H7 (cell line): ENCODE measurements at places on chromosomes 5 and 9.
A peak's percentile ranks its signal among the peaks of the same experiment; 100 is the strongest.

GRCh38 chr5:95375591-95375990, 15.6 kb upstream of the FAM81B start:
- DNase-seq, result no peak

DNA sequence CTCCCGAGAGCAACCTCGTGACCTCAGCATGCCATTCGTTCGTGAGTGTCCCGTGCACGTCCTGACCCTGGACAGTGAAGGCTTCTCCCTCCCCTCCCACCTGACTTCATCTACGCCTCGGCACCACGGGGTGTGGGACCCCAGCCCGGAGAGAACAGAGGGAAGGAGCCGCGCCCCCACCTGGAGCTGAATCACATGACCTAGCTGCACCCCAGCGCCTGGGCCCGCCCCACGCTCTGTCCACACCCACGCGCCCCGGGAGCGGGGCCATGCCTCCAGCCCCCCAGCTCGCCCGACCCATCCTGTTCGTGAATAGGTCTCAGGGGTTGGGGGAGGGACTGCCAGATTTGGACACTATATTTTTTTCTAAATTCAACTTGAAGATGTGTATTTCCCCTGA, 38.3 kb upstream of the FCN2 start:
- no peak for DNase-seq

DNA sequence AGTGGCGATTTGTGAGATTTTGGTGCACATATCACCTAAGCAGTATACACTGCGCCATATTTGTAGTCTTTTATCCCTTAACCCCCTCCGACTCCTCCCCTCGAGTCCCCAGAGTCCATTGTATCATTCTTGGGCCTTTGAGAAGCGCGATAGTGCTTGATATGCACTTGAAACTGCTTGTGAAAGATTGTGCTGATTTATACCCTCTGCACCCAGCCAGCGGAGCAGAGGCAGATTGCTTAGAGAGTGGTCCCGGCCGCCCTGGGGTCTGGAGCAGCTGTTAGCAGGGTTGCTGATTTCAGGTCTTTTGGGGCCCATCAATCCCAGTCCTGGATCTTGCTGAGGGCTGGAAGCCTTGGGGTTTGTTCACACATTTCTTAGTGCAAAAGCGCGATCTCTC, 13.0 kb upstream of the FAM240B start:
- DNase-seq, result no peak

DNA sequence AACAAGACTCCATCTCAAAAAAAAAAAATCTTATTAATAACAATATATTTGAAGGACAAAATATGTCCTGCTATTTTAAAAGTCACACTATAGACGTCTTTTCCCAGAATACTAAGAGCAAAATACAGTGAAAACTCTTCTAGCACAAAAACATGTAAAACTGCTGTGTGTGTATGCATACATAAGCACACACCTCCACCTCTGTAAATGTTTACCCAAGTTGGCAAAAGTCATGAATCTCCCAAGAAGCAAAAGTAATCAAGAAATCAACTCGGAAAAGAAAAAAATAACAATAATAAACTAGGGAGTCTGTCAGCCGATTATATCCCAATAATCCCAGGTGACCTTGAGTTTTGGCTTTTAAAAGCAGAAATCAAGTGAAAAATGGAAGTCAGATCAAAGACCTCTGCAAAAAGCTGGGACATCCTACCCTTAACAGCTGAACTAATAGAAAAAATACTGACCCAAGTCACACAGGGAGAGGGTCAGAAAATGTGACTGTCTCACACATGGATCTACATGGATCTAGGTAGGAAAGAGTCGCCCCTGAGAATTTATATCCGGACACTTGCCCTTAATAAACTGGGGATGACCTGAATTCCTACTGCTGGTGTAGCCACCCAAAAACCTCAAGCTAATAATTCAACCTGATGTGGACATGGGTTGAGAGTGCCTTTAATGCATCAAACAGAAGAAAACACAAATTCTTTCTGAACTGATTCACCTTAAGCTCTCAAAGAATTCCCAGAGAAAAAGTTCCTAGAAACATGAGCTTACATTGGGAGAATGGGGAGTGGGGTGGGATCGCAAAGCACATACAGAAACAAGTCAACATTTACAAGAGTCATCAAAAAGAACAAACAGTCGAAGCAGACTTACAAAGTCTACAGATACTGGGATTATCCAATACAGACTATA, 29.9 kb downstream of the LPAR1 start:
- DNase-seq, result no peak

GRCh38 chr9:70197216-70198044, 61.3 kb upstream of the SMC5 start:
- DNase-seq, result no peak

DNA sequence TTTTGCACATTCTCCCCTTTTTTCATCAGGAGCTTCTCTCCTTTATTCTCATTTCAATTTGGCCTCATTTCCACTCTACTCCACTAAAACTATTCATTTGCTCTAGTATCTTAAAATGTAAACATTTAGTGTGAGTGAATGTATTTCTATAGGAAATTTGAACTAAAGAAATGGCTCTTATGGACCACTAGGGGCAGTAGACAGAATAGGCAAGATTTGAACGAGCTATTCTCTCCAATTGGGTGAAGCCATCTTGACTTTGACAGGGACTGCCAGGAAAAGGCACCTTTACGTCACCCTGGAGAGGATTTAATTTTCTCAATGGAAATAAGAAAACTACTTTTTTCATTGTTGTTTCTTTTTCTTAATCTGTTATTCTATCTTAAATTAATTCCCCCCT, 666.3 kb downstream of the DNAH5 start:
- DNase-seq, result no peak

DNA sequence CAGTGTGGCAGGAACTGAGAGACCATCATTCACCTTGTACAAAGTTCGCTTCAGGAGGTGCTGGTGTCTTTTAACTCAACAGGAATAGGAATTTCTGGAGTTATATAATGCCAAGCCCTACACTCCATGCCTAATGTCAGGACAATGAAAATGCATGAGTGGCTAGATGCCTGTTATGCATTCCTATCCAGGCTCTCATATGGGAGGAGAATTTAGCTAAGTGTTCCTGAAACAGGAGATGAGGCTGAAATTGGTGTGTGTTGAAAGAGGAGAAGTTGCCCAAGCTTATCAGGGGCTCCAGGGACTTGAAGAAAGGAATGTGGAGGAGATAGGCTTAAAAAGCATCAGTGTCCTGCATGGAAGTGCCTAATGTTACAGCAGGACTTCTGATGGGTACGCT, 26.8 kb upstream of the PRUNE2 start:
- no peak for DNase-seq

- DNase-seq, result no peak
Measured at GRCh38 chr9:112719241-112719691, 1.3 kb upstream of the INIP start.

DNA sequence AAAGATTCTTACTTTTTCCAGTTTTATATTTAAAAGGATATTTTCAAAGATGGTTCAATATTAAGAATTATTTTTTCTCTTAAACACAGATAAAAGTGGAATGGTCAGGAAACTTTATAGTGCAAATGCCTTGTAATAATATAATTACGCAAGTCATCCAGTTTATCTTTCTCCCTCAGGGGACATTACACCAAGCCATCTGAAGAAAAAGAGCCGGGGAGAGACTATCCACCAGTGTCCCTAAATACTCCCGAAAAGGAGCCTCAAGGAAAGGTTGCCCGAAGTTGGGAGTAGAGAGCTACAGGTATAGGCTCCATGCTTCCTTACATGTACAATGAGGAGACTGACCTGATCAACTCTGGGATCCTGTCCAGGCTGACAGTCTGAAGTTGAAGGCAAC, 101.1 kb downstream of the SERINC5 start:
- no peak for DNase-seq

DNA sequence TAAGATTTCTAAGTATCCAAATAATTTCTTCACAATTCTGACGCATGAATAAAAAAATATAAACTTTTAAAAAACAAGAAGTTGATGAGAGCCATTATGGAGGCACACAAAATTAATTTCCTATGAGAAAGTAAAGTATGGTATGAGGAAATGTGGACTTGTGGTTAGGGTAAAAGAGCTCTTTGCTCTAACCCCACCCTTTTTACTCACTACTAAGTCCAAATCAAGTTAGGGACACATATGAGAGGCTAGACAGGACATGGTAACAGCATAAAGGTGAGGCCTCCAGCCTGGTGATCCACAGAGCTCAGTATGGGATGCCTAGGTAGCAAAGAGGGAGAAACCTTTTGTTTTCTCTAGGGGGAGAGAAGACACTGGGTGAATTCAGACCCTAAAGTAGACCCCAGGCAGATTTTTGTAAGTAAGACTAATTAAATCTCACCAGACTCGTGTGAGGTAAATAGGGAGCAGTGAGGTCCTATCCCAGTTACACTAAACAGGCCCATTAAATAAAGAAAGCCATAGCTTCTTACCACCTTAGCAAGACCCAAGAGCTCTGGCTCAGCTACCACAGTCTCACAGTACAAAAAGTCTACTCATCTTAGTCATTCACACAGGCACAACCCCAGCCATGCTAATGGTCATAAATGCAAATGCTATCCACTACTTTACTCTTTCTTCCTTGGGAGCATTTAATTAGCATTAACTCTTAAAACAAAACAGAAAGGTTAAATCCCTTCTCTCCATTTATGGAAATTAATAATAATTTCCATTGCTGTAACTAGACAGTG, 42.6 kb downstream of the MLLT3 start:
- DNase-seq, result no peak

DNA sequence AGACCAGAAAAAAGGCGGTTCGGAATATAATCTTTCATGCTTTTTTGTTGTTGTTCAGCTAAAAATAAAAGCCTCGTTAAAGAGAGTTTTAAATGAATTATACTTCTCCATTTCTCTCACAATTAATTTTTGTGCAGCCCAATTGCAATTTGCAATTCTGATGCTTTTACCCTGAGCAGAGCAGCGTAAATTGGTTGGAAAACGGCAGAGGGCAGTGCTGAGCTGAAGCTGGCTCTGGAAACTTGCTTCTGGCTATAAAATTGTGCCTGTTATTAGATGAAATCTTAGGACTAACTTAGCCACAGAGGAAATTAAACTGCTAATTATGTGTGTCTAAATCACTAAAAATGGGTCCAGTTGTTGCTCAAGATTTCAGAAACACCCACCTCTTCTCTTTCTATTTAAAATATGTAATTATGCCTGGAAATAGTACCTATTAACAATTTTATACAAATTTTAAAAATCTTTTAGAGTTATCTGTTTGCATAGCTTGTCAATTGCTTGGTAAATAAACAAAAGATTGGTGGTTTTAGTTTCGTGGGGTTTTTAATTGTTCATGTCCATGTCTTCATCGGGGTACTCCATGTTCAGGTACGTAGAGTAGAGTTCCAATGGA, 441.8 kb upstream of the TLE4 start:
- DNase-seq, result peak; percentile 12

DNA sequence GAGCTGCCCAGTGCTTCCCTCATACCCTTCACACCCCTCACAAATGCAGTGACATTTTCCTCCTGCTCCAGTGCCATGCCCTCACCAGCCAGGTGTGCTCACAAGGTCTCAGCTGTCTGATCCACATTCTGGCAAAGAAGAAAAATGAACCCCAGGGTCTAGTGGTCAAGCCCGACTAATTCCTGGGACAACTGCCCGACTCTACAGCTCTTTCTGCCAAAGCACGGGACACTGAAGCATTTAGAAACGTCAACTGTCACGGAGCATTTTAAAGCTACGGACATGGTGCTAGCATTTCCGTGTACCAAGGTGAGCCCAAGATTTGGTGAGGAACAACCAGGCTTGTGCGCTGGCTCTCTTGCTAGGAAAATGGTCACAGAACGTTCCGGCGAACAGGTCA, 56.8 kb upstream of the PHYKPL start:
- no peak for DNase-seq

DNA sequence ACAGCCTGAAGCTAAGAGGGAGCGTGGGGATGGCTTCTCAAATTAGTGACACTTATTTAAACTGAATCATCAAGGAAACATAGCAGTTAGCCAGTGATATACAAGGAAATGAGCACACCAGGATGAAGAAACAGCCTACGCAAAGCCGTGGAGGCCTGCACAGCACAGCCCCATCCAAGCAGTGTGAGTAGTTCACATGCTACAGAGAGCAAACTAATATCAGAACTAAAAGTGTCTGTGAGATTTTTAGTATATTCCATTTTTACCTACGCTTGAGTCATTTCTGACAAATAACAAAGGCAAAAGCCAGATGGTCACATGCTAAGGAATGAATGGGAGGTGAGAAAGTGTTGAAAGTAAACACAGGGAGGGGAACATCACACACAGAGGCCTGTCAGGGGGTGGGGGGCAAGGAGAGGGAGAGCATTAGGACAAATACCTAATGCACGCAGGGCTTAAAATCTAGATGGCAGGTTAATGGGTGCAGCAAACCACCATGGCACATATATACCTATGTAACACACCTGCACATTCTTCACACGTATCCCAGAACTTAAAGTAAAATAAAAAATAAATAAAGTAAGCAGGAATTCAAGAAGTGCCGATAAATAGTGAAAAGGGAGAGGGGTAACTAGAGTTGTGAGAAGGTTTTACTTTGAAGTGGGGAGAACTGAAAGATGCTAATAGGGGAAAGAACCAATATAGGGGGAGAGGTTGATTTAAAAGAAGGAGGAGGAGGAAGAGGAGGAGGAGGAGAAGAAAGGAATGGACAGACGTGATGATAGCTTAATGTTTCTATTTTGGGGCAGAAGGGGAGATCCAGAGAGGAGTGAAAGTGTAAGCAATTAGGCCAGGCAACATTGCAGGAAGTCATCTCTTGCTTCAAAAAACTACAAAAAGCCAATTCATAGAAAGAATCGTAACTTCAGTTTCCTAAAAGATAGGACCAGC, 100.9 kb upstream of the PTGER4 start:
- DNase-seq, result no peak

GRCh38 chr9:112605963-112606699, 111.8 kb downstream of the INIP start:
- no peak for DNase-seq

DNA sequence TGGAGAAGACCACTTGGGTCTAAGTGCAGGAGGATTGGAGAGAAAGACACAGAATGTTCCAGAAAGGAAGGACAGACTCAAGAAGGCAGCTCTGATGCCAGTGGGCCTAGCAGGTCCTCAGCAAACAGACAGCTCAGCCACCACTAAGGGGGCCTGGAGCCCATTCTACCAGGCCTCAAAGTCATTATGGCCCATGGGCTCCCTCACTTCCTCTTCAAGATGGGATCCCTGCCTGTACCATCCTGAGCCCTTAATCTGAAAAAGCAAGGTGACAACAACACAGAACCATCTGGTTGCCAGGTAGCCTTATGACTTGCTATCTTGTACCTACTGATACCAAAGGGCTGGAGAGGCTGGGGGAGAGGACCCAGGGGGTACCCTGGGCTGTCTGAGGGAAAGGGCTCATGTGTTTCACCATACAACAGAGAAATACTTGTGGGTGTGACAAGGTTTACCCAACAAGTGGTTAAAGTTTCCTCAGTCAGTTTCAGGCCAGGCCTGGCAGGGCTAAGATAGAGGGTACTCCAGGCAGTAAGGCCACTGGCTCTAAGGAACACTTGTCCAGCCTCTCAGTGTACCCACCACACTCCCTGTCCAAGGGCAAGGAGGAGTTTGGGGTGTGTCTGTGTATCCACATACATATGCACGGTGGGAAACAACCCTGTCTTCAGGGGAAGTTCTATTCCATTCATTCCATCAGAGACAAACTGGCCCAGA, 30.7 kb downstream of the TCF7 start:
- no peak for DNase-seq
